ENCODE measurements at places on chromosomes 2 and 18.

DNA sequence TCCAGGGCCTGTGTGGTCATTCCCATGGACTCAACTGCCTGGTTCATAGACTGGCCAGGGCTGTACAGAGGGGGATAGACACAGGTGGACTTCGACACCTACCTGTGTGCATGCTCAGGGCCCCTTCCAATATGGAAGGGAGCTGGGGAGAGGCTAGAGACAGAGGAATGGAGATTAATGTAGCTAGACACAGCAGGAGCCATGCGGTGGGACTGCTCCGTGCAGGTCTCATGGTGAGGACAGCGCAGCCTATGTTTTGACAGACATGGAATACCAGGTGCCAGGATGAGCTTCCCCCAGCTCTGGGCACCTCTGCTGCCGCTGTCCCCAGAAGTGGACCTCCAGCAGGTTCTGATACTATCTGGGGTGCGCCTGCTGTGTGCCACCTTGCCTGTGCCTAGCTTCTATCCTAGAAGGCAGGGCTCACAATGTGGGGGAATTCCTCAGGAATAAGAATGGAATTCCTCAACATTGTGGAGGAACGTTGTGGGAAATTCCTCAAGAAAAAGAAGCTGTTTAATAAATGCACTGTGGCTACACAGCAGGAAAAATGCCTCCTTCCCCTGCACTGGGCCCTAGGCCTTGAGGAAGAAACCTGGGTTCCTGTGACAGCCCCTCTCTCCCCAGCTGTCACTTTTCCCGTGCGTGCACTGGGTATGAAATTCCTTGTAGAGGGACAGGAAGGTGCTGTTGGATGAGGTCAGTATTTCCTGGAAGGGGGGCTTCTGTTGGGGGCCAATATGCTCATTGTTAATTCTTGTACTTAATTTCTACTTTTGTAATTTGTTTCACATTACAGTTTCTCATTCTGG lies 7.3 kb downstream of the IL1R1 start:
- DNase-seq, result no peak

DNA sequence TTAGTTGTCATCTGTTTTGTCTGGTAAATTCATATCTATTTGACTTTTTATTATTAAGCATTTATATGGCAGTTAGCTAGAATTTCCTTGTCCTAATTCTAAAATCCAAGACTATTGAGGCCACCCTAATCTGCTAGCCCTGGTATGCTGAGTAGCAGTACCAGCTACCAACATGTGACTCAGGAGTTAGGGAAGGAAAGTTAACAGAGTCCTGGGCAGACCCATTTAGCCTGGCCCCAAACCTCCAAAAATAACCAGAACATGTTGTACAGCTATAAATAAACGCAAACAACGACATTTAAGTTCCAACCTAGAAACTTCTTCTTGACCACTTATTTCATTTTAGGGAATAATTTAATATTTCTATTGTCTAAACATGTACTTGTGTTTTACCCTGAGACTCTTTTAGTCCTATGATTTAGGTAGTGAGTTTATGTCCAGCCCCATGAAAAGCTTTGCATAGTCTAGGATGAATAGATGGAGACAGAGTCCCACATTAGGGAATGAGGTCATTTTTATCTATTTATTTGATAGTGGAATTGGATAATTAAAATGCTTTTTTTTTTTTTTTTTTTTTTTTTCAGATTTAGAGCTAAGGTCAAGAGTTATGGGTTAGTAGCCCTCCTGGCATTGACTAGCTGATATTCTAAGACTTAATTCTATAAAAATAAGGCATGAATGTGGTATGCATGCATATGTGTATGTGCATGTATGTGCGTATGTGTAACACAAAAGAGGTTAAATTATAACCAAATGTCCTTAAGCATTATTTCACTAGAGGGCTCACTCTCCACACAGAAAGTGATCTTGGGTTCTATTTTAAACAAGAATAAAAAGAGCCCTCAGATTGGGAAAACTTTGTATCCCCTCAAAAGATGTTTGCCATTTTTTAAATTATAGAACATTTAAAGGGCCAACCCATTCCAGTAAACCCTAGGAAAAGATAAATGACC lies 160.1 kb upstream of the MAPRE2 start:
- no peak for DNase-seq

- DNase-seq, result no peak
These were observed 65.0 kb downstream of the ATP8B1 start for GRCh38 chr18:57738078-57738477.

GRCh38 chr2:48347712-48348111 lies 182.2 kb upstream of the STON1 start:
- DNase-seq, result peak; percentile 39

GRCh38 chr2:196957881-196958525 lies 31.5 kb upstream of the PGAP1 start:
- DNase-seq, result no peak

DNA sequence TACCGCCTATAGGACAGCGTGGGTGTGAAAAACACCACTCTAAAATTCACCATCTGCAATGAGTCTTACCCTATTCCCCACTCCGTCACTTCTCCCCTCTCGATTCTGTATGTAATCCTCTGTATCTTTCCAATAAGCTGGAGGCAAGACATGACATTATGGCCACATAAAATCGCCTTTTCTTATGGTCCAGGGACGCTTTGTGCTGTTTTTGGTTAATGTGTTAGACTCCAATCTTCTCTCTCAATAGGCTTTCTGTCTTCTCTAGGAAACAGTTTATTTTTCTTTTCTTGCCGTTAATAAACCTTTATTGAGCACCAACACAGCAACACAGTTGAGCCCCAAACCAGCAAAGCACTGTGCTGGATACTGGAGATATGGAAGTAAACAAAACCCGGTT lies 37.9 kb upstream of the ZCCHC2 start:
- DNase-seq, result no peak

- DNase-seq, result peak; percentile 72
These were observed 19.6 kb upstream of the STON1 start for GRCh38 chr2:48510329-48510728.

DNA sequence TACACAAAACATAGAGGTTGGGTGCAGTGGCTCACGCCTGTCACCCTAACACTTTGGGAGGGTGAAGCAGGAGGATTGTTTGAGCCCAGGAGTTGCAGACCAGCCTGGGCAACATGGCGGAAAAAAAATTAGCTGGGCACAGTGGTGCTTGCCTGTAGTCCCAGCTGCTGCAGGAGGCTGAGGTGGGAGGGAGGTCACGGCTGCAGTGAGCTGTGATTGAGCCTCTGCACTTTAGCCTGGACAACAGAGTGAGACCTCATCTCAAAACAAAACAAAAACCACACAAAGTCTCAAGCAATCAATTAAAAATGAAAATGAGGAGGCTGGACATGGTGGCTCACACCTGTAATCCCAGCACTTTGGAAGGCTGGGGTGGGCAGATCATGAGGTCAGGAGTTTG lies 4.9 kb downstream of the NOP58 start:
- no peak for DNase-seq

- no peak for DNase-seq
These were observed 13.1 kb downstream of the KRCC1 start for GRCh38 chr2:88042476-88042875.

- no peak for DNase-seq
These were observed 100.1 kb upstream of the ST3GAL5 start for GRCh38 chr2:85988914-85989270.

GRCh38 chr2:62042944-62043343 lies 137.5 kb downstream of the COMMD1 start:
- DNase-seq, result peak; percentile 13

GRCh38 chr18:10258836-10259474 lies 195.5 kb upstream of the APCDD1 start:
- no peak for DNase-seq

DNA sequence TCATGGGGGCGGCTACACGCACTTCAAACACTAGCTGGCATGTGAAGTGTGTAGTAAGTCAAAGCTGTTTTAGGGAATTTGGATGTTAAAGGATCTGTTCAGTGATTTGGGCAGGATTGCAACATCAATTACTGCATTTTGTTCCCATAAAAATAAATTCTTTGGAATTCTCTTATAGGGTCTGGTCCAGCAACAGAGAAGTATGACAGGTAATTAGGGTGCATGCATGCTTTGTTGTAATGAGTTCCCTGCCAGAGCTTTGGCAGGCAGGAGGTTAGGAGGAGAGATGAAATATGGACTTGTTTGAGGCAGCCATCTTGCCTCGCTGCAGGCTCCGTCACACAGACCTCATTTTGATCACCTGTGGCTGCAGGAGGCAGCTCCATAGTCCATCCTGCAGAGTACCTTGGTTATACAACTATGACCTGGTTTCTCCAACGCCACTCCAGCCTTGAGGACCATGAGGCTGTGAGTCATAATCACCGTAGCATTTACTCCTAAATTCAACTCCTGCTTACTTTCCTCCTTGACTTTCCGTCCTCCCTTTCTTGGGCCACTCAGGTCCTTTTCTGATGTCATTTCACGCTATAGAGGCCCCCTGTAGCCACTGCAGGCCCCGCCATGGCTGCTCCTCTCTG lies 26.5 kb upstream of the EML4 start:
- no peak for DNase-seq

GRCh38 chr2:237312021-237312755 lies 101.8 kb downstream of the COL6A3 start:
- peak; percentile 69 for DNase-seq

- peak; percentile 69 for DNase-seq
These were observed 234.2 kb downstream of the TCF4 start for GRCh38 chr18:55353806-55354205.

- no peak for DNase-seq
These were observed 58.2 kb downstream of the GREB1L start for GRCh38 chr18:21300035-21300907.

GRCh38 chr2:219671279-219671678 lies 43.8 kb downstream of the SLC4A3 start:
- DNase-seq, result no peak

DNA sequence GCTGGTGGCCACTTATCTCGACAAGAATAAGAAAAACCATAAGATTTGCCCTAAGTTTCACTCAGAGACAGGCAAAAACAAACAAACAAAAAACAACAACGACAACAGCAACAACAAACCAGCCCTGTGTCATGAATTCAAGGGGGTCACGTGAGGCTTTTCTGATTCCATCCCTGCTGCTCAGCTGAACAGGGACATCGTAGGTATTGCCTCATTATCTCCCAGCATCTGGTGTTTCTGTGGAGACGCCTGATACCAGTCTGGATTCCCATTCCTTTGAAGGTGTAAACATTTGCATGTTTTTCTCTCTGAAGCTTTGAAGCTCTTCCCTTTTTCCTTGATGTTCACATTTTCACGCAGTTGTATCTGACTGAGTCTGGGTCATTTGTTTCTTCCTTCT lies 117.4 kb downstream of the KCNF1 start:
- no peak for DNase-seq

- DNase-seq, result peak; percentile 74
These were observed 1.1 kb downstream of the MAP4K3 start for GRCh38 chr2:39435741-39436591.

GRCh38 chr2:120744817-120745216 lies 9.1 kb downstream of the GLI2 start:
- DNase-seq, result no peak

- no peak for DNase-seq
These were observed 45.5 kb downstream of the PPP3R1 start for GRCh38 chr2:68206793-68207192.

DNA sequence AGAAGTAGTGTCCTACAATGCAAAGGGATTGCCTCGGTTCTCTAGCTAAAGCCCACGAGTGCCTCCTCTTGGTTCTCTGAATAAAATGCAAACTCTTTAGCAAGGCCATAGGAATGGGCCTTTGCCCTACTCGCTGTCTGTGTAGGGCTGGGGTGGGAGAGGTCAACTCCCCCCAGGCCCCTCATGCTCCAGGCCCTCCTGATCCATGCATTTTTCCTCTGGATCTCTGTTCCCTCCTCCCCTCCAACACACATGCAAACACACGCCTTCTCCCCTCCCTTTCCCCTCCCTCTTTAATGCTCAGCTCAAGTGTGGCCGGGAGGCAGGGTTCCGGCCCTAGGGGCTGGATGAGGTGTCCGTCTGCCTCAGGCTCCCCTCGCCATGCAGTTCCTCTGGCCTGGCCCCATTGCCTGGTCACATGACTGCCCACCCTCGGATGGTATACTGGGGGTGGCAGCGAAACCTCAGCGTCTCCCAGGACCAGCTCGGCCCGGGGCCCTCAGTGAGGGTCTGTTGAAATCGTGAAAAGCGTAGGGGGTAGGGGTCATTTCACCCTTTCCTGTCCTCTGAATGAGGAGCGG lies 14.9 kb upstream of the KLF11 start:
- DNase-seq, result no peak

DNA sequence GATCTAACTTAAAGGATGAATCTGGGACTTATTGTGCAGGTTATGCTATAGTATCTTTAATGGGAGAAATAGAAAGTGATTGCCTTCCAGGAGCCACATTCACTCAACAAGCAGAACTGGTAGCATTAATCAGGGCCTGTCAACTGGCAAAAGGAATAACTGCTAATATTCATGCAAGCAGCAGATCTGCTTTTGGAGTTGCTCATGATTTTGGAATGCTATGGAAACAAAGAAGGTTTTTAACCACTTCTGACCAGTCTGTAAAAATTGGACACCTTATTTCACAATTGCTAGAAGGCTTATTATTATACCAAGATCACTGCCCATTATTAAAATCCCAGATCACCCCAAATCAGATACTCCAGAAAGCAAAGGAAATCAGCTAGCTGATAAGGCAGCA lies 200.4 kb downstream of the MREG start:
- peak; percentile 40 for DNase-seq

GRCh38 chr18:70234667-70235459 lies 29.4 kb upstream of the RTTN start:
- peak; percentile 39 for DNase-seq

DNA sequence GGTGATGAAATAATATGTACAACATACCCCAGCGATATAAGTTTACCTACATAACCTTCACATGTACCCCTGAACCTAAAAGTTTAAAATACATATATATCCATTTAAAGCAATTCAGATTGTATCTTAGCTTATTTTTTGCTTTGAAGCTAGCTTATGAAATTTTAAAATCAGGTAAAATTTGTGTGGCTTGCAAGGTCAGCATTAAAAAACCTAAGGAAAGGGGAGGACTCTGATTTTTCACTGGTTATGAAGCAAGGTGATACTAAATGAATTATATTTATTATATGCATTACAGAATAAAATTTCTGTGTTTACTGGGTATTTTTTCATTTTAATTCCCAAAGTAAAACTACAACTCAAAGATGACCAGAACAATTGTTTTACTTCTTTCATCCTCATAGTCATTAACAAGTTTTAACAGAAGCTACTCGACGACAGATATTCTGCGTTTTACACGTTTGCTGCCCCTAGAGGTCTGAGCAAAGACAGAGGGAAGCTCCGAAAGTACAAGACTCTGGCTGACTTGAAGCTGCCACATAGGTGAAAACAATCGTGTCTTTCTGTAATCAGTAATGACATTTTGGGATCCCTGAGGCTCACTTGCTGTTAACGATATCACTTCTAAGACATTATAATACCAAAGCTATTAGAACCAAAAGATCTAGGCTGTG lies 17.1 kb downstream of the PKP4 start:
- DNase-seq, result no peak

GRCh38 chr2:237196866-237197618 lies 111.4 kb downstream of the COPS8 start:
- DNase-seq, result peak; percentile 35

DNA sequence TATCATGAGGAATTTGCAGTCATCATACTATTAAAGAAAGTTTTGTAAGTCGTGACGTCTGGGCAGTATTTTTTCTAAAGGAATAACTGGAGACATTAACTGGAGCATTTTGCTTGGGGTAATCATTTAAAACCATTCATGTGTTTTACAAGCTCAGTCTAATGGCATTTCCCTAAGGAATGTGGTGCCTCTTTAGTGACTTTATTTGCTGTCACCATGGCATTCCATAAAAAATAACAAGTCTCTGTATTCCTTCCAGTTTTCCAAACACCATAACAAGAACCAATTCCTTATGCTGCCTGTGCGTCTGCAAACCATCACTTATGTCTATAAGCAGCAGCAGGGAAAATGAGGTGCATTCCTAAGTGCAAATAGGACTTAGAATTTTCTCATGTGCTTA lies 82.8 kb downstream of the EPB41L3 start:
- DNase-seq, result no peak

All from fibroblast of gingiva (primary cell).